Activated CD8-positive, alpha-beta memory T cell treated with anti-CD3 and anti-CD28 coated beads for 4 hours (primary cell): ENCODE measurements at places on chromosomes 13 and 19.

GRCh38 chr13:85608255-85608829 is 190.9 kb downstream of the SLITRK6 start:
- DNase-seq: no peak

DNA sequence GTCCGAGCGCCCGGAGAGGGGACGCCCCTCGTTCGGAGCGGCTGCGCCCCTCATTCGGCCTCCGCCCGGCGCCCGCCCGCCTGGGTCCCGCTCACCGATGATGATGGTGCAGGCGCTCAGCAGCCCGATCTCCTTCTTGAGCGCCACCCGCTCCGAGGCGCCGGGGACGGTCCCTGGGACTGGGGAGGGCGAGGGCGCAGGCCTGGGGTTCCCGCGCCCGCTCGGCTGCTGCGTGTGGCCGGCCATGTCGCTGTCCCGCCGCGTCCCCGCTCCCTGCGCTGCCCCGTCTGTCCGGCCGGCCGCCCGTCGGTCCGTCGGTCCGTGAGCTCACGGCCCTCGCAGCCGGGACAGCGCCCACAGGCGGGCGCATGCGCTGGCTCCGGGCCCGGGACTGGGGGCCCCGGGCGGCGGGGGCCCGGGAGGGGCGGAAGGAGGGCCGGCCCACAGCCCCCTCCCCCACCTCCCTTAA is at the start of gene SLC7A10:
SLC7A10 (minus strand) TSS at position 393 of the 469 bp plus-strand sequence; CDS start at position 246, 147 bp downstream.
- DNase-seq: no peak

DNA sequence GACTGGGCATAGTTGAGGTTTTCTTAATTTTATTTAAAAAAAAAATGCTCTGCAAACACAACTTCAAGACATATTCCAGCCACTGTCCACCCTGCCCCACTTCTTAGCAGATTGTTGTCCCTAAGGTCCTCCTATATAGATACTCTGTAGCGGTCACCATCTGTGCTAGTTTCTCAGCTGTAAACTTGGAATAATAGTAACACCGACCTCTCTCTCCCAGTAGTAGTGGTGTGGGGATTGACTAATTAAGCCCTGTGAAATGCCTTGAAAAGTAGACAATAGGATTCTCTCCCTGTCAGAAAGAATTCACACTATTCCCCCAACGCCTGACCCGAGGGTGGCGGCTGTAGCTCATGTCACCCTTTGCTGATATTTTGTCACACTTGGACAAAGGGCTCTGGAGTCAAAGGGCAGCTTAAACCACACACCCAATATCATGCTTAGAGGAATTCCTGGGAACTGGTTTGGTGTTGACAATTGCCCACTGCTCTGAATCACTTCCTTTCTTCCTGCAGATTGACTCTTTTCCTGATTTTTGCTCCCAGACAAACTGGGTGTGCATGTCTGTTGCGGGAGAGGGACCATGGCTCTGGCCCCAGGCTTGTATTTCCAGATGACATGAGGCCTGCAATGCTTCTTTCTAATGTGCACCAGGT is 9.2 kb upstream of the SERP2 start:
- DNase-seq: no peak

DNA sequence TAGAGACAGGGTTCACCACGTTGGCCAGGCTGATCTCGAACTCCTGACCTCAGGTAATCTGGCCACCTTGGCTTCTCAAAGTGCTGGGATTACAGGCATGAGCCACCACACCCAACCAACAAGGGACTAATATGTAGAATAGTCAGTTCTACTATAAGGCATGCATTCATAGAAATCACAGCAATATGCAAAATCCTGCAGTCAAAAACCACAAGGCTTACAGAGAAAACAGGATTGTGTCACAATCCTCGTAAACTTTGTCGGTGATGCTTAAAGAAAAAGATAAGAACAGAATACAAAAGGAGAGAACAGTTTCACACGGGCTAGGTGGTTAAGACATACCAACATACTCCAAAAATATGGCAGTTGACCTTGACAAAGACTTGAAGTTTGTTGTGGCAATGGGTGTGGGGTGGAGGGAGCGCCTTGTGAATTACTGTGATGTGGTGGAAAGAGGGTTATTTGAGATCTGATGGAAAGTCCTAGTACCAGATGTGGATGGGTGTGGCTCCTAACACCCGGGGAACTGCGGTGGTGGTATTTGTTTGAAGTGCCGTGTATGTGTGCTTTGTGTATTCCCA is 12.4 kb downstream of the NOSIP start:
- no peak for DNase-seq

DNA sequence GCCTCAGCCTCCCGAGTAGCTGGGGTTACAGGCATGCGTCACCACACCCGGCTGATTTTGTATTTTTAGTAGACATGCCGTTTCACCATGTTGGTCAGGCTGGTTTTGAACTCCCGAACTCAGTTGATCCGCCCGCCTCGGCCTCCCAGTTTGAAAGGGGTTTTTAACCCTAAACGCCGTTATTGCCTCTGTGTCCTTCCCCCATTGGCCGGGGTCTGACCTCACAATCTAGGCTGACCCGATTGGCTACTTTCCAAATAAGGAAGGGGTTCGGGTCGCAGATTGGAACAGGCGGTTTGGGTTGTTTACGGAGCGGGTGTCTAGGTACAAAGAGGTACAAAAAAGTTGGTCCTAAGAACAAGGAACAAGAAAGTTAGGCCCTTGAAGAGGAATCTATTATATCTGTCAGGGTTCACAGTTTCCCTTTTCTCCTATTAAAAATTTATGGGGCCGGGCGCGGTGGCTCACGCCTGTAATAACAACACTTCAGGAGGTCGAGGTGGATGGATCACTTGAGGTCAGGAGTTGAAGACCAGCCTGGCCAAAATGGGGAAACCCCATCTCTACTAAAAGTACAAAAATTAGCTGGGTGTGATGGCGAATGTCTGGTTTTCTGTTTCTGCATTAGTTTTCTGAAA is 1.0 kb downstream of the ZNF253 start:
- DNase-seq: no peak

GRCh38 chr13:93549326-93550005 is 322.9 kb downstream of the GPC6 start:
- DNase-seq: no peak
